T follicular helper cell (primary cell): ENCODE measurements at places on chromosomes 12 and 14.
A peak's percentile ranks its signal among the peaks of the same experiment; 100 is the strongest.

DNA sequence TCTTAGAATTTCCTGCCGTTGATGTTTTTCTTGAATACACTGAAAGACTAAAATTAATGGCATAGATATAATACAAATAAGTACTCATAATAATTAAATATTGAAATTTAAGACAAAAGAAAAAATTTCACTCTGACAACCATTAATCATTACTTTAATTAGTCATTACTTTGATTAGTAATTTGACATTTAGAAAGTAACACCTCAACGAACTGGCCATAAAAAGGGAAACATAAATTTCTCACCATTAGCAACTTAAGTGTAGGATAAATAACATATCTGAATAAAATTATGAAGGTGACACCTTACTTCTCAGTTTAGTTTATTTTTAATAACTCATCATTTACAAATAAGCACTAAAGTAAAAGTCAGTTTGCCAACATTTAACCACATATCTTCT is 17.5 kb downstream of the MAGOHB start:
- DNase-seq: no peak

DNA sequence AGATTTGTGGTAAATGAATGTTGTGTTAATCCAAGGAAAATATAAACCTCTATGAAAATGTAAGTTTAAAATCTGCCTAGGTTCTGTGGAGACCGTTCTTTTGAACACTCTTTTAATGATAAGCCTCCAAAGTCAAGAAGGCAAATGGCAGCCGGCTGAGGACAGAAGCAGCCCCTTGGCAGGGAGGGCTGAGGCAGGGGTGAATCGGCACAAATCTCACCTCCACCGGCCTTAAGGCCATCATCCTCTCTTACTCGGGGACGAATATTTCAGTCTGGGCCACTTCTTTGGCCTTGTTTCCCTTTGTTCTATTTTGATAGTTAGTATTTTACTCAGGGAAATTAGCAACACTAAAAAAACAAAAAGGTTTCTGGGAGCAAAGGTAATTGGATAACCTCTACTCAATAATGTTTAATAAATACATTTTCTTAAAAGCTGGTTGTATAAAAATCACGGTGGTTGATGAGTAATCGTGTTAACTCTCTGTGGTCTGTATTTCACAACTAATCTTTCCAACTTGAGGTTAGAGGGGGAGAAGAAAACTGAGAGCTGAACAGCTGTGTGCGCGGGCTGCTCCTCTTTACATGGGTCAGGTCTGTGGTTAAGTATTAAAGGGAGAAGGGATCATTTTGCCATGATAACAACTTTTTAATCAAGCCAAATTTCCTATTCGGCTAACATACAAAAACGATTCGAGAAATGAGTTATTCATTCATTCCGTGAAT is 18.6 kb downstream of the LGMN start:
- no peak for DNase-seq

DNA sequence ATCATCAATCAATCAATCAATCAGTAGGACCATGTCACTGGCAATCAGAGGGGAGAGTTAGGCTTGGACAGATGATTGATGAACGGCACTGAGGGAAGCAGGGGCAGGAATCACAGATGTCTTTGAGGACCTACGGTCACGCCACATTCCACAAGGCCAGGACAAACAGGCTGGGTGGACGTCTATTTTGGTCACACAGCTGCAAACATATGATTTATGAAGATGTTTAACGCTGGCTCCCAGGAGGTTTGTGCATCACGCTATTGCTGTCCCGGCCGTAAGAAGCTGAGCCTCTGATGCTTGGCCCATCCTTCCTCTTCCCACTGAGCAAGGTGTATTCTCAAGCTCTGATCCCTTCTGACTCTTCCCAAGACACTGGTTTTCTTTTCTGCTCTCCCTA is 160.8 kb downstream of the FOXN3 start:
- no peak for DNase-seq

DNA sequence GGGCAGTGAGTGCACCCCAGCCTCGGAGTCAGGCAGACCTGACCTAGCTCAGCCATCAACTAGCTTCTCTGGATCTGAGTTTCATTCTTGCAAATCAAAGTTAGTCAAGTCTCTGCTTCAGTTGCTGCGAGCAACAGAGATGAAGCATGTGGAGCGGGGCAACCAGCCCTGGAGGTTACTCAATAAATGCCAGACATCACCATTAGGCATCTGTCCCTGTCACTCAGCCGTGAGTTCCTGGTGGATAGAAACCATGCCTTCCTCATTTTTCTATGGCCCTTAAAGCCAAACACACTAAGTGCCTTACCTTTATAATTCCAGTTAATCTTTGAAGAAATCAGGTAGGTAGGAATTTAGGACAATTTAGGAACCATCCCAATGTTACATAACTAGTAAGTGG is 19.3 kb downstream of the RFX4 start:
- no peak for DNase-seq

- no peak for DNase-seq
Observed at GRCh38 chr12:16523951-16524331, 82.0 kb downstream of the LMO3 start.

DNA sequence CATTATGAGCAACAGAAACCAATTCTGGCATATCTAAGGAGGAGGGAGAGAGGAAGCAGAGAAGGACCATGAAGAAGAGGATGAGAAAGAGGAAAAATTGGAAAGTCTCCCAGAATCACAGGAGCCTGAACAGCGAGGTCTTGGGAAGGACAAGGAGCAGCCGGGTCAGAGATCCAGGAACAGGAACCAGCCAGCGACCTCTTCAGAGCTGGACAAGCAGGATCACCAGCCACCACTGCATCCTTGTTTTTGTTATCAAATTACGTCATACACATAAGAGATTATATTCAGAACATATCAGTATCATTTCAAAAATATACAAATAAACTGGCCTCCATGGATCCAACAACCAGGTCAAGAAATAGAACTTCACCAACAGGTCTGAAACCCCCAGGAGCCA is 22.1 kb upstream of the BDKRB2 start:
- no peak for DNase-seq

- no peak for DNase-seq
Observed at GRCh38 chr14:35403114-35403602, 1.4 kb downstream of the NFKBIA start.

DNA sequence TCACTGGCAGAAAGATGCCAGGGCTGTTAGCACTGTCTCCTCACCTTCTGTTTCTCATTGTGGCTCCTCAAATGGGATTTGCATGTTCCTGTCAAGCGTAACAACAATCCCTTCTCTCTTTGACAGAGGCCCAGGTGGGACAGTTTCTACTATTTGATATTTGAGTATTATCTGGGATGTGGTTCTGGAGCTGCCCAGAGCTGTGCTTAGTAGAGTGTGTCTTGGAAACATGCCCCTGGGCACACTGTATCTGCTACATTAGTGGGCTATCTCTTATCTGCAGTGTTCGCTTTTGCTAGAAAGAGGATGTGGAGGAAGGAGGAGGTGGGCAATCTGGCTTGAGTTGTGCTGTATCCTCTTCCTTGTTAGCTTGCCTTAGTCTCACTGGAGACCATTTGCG is 3.8 kb upstream of the ACADS start:
- no peak for DNase-seq

GRCh38 chr14:73613046-73613383 is 698 bp downstream of the ACOT6 start:
- DNase-seq: no peak

DNA sequence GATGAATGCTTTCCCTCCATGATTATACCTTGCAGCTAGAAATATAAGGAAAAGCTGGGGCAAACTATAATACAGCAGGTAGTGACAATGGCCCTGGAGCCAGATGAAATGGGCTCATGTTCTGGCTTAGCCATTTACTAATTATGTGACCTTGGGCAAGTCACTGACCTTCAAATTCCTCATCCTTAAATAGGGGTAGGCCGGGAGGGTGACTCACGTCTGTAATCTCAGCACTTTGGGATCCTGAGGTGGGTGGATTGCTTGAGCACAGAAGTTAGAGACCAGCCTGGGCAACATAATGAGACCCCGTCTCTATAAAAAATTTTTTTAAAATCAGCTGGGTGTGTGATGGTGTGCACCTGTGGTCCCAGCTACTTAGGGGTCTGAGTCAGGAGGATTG is 155.4 kb downstream of the C12orf75 start:
- DNase-seq: no peak

DNA sequence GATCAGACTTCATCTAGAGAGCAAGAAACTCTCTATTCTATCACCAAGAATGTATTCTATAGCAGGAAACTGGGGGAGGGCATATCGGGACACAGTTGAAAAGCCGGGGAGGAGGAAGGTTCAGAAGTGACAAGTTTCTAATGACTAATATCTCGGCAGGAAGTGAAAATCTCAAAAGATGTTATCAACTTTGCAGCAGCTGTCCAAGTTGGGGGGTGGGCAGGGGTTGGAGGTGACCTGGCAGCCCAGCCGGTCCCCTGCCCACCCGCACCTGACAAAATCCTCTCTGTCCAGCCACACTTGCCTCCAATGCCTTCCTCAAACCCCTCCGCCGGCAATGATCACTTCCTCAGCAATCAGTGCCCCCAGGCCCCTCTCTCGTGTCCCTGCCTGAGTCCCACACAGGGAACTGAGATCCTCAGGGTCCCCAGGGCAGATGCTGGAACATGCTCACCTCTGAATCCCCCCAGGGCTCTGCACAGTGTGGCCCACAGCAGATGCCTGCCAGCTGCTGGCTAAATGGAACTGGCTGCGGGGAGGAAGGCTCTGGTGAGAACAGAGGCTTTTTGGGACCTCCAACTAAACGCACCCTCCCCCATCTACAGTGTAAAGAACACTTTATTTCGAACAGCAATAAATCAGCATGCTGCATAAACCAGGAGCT is 43.9 kb downstream of the CCDC88C start:
- peak; percentile 52 for DNase-seq
